Skin of body (tissue), 3 donors: ENCODE measurements at places on chromosomes 6 and 20. TPM values are rescaled to one million over a fixed set of nuclear protein-coding genes. Genes with fewer than 3 reads are reported as not detected.

RAD21L1 gene
- total RNA-seq = not detected

GPR6 gene
- not detected for total RNA-seq

HRH3 gene
- 0.10 TPM for total RNA-seq

ENPP3 gene
- 2.0 TPM for total RNA-seq

TNFRSF21 gene
- total RNA-seq = 6.7 TPM

WFDC2 gene
- 0.39 TPM for total RNA-seq

PFDN6 gene
- 25.3 TPM for total RNA-seq

MOXD1 gene
- 15.6 TPM for total RNA-seq

GPX6 gene
- not detected for total RNA-seq

RUNX2 gene
- total RNA-seq = 2.9 TPM

ID4 gene
- 68.6 TPM for total RNA-seq

NOTCH4 gene
- total RNA-seq = 8.1 TPM

HCK gene
- total RNA-seq = 11.5 TPM
